ENCODE measurements at places on chromosomes 6 and 20.

GRCh38 chr6:78935553-78935952 lies 68.2 kb downstream of the IRAK1BP1 start:
- no peak for DNase-seq

DNA sequence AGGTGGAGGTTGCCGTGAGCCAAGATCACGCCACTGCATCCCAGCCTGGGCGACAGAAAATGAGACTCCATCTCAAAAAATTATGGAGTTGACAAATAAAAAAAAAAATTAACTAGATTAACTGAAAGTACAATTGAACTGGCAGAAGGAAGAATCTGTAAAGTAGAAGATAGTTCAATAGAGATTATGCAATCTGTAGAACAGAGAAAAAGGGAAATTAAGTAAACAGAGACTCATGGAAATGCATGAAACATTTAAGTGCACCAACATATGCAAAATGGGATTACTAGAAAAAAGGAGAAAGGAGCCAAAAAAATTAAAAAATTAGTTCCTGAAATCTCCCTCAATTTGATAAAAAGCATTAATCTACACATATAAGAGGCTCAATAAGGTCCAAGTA lies 188.8 kb upstream of the KHDRBS2 start:
- DNase-seq: no peak

DNA sequence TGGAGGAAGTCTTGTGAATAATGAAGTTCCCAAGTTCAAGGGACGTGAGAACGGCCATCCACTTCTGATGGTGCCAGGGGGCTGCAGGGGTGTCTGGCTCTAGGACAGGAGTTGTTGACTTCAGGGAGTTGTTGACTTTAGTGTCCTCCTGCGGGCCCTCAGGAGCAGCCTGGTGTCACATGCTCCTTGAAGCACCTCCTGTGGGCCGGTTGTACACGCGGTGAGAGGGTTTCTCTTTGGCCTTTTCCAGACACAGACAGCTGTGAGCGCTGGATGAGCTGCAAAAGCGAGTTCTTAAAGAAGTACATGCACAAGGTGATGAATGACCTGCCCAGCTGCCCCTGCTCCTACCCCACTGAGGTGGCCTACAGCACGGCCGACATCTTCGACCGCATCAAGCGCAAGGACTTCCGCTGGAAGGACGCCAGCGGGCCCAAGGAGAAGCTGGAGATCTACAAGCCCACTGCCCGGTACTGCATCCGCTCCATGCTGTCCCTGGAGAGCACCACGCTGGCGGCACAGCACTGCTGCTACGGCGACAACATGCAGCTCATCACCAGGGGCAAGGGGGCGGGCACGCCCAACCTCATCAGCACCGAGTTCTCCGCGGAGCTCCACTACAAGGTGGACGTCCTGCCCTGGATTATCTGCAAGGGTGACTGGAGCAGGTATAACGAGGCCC lies 77.8 kb downstream of the ISM1 start:
- DNase-seq: no peak

GRCh38 chr6:129314575-129314974 lies 395.4 kb downstream of the ARHGAP18 start:
- DNase-seq: no peak
